ENCODE measurements at places on chromosomes 16 and 17.
A peak's percentile ranks its signal among the peaks of the same experiment; 100 is the strongest.

GRCh38 chr17:50266384-50267073 lies 7.7 kb upstream of the TMEM92 start:
- no peak for DNase-seq

GRCh38 chr16:50198802-50199403 lies 45.8 kb downstream of the TENT4B start:
- no peak for DNase-seq

- DNase-seq, result no peak
Observed at GRCh38 chr16:16805809-16806208, 426.9 kb downstream of the NPIPA7 start.

- DNase-seq, result no peak
Observed at GRCh38 chr17:81291662-81292061, 3.4 kb downstream of the SLC38A10 start.

DNA sequence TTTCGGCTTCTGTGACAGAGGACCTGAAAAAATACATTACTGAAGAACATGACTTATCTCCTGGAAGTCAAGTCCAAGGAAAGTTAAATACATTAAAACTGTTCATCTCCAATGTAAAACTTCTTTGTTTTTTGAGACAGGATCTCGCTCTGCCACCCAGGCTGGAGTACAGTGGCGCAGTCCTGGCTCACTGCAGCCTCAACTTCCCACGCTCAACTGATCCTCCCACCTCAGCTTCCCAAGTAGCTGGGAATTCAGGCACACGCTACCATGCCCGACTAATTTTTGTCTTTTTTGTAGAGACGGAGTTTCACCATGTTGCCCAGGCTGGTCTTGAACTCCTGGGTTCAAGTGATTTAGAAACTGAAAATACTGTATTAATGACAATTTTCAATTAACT lies 9.7 kb upstream of the TERB1 start:
- DNase-seq, result no peak

GRCh38 chr16:12413393-12413792 lies 390.3 kb downstream of the CPPED1 start:
- no peak for DNase-seq

- DNase-seq, result peak; percentile 35
Observed at GRCh38 chr16:11155284-11155806, 100.7 kb downstream of the SOCS1 start.

DNA sequence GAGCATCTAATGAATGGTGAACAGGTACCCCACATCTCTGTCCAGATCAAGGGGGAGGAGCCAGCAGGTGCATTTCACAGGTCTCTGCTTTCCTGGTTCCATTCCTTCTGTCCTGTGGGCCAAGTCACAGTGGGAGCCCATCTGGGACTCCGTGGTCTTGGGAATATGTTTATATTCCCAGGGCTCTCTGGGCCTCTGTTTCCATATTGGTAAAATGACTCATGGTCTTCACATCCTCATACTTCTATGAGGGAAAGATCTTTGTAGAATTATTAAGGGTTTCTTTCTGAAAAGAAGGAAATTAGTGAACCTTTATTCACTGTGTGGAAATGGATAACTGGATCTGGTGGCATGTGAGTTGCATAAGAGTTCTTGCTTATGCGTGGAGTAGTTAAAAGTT lies 6.2 kb downstream of the MYOCD start:
- DNase-seq, result no peak

DNA sequence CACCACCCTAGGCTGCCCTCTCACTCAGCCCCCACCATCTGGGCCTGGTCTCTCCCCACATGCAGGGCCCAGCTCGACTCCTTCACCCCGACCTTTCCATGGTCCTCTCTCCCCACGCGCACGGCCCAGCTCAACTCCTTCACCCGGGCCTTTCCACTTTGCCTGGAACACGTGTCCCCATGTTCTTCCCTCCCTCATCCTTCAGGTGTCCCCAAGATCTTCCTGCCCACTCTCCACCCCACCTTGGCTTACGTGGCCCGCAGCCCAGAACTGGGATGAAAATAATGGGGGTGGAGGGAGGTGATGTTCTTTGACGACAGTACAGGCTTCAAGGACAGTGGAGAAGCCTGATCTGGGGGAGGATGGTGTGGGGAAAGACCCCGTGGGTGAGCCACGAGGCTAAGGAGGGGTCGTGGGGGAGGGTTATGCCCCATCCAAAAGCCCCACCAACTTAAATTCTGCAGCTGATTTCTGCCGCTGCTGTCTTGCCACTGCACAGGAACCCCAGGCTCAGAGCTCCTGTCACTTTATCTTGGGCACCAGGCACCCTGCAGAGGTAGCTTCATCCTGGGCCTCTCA lies 9.9 kb upstream of the MEAK7 start:
- DNase-seq, result no peak

GRCh38 chr17:77881545-77881944 lies 77.0 kb upstream of the TNRC6C start:
- DNase-seq, result no peak

- no peak for DNase-seq
Observed at GRCh38 chr16:48158296-48158695, 2.5 kb upstream of the ABCC12 start.

- DNase-seq, result no peak
Observed at GRCh38 chr16:75761108-75761507, 34.8 kb upstream of the CPHXL start.

DNA sequence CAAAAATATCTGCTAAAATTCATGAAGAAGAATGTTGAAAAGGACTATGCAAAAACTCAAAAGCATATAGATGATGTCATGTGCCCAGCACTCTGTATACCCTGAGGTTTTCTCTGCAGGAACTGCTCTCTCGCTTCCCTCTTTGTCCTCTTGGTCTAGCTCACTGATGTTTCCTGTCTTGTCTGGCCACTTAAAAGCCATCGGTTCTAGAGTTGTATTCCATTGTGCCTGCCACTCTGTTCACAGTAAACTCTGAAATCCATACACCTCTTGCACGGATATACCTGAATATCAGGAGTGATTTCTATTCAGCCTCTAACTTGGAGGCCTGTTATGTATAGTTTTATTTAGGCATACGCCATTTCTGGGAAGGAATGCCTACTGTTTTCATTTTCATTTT lies 101.0 kb upstream of the CNTNAP4 start:
- DNase-seq, result no peak

- DNase-seq, result no peak
Observed at GRCh38 chr16:28276301-28276700, 16.0 kb upstream of the SBK1 start.

- DNase-seq, result no peak
Observed at GRCh38 chr16:60217787-60218186, 1483.7 kb upstream of the GOT2 start.

DNA sequence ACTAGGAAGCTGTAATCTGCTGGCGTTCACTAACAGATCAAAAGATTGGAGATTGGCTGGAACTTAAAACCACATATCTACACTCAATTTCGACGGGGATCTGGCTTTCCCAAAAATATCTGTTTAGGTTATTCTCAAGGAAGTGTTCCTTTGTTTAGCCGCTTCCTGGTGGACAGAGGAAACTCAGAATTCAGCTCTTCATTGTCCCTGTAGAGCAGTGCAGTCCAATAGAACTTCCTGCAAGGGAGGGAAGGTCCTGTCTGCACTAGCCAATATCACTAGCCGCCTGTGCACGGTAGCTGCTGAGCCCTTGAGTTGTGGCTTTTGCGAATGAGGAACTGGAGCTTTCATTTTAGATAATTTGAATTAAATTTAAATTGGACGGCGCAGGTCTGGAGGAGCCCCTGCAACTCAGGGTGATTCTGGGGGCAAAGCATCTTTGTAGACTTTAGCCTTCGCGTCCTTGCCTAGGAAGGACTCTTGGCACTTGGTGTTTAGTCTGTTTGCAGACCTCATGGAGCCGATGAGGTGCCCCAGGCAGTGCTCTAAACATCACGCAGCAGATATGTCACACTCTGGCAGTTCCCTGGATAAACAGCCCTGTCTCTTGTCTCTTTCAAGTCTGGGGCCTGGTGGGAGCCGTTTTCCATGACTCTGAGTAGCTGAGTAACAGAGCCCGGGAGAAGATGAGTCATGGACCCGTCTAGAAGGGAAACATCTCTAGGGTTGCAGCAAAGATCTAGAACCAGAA lies 122.2 kb downstream of the CCDC182 start:
- peak; percentile 19 for DNase-seq

DNA sequence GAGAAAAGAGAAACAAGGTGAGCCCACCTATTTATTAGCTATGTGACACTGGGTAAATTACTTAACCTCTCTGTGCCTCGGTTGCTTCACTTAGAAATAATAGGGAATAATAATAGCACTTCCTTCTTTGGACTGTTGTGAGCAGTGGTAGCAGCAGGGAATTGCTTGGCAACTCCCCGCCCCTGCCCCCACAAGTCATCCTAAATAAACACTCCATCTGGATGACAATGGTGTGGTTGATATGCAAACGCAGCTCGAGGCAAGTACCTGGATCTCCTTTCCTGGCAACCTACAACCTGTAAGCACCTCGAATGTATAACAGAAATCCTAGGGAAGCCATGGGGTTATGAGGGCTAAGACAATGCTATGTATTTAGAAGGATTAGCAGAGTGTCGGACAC lies 9.1 kb downstream of the TEKT3 start:
- no peak for DNase-seq

DNA sequence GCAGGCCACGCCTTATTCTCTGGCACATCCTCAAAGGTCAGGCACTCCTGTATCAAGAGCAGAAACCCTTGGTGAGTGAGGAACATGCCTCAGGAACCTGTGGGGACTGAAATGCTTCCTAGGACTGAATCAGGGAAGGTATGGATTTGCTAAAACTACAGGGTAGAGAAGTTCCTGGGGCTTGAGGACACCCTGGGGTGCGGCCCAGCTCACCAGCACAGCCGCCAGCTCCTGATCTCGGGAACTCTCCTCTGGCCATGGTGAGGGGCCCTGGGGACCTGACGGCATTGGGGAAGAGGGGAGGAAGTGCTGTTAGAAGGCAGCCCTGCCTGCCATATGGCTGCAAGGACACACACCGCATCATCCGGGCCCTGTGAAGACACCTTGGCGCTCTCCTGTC lies 7.5 kb downstream of the ZSCAN10 start:
- DNase-seq, result no peak

- DNase-seq, result no peak
Observed at GRCh38 chr17:81160747-81161453, 4.4 kb upstream of the PVALEF start.

- no peak for DNase-seq
Observed at GRCh38 chr17:58985971-58986370, 120.7 kb downstream of the TRIM37 start.

DNA sequence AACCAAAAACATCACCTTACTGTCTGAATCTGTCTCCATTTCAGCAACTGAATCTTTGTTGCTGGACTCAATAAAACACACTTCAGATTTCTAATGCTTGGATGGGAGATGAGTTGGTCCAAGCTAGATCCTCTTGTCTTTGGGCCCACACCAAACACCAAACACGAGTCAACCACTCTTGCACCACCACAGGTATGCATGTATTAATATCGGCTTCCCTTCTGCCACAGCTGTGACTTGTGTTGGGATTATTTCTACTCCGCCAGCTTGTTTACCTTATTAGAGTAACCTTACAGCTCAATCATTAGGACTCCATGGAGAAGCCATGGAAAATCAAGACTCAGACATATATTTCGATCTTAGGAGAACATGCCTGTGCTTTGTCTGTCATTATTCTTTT lies 49.9 kb downstream of the XYLT1 start:
- no peak for DNase-seq

DNA sequence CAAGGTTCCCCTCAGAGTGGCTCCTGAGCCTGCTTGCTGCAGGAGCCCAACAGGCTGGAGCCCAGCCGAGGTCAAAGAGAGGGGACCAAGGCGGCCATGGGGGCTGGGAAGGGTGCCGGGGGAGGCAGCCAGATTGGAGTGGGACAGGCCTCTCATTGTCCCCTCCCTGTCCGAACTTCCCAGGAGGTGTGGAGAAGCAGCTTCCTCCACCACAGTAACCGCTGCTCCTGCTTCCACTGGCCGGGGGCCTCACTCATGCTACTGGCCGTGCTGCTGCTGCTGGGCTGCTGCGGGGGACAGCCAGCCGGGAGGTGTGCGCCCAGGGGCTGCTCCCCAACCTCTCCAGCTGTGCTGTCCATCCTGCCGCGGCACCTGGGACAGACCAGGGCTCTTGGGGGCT lies 29.3 kb downstream of the TMEM94 start:
- DNase-seq, result no peak

DNA sequence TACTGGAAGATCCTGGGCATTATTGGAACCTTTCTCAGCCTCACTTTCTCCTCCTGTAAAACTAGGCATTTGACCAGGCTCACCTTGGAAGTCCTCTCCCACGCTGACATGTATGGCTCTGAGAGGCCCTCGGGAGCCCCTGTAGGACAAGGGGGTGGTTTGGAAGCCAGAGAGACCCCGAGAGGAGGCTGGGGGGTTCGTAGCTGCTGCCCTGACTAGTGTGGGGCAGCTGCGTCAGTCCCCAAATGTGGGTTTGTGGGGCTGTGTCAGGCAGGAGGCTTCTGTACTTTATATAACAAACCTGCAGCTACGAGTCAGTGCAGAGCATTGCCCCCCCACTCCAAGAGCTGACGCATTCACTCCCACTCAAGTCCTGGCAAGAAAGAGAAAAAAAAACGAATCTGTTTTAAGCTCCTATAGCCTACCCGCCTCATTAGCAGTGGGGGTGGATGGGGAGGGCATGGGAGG lies 1.8 kb downstream of the CX3CL1 start:
- DNase-seq, result no peak

- no peak for DNase-seq
Observed at GRCh38 chr17:986322-986929, 6.8 kb upstream of the NXN start.

DNA sequence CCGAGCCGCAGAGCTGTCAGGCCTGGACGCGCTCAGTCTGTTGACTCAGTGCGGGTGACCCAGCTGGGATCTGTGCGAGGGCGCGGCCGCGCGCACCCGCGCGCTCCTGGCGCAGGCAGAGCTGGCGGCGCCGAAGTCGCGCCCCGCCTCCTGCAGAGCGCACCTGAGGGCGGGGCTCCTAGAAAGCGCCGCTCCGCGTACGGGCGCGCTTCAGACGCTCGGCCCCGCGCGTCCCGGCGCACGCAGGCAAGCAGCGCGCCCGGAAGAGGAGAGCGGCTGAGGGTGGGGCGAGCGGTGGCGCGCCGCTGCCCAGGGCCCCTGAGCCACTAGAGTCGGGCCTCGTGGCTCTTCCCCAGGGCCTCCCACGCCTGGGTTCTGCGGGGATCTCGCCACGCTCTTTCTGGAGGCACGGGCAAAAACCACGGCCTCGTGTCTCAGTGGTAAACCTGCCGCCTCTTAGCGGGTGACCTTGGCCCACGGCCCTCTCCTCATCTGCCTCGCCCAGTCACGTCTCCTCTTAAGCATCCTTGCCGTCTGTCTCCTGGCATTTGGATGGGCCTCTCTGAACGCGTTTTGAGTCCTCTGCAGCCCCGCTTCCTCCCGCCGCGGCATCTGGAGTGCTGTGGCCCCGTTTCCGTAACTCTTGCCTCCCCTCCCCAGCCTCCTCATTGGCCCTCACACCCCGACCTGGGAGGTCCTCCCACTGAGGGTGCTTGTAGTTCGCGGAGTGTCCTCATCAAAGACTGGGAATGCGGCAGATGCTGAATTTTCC lies at the start of gene ABCA5:
Gene ABCA5 (minus strand): TSS at position 74 of the 772 bp plus-strand sequence. CDS start 12,718 bp downstream, outside the sequence.
- DNase-seq, result peak; percentile 59
